ENCODE measurements at places on chromosomes 12 and 14. TPM values are rescaled to one million over a fixed set of nuclear protein-coding genes. Genes with fewer than 3 reads are reported as not detected.

- DNase-seq = no peak
These were observed 526 bp upstream of the MRPL42 start for GRCh38 chr12:93466625-93467350.

- no peak for DNase-seq
These were observed 90.2 kb downstream of the KDM2B start for GRCh38 chr12:121490401-121491281.

DNA sequence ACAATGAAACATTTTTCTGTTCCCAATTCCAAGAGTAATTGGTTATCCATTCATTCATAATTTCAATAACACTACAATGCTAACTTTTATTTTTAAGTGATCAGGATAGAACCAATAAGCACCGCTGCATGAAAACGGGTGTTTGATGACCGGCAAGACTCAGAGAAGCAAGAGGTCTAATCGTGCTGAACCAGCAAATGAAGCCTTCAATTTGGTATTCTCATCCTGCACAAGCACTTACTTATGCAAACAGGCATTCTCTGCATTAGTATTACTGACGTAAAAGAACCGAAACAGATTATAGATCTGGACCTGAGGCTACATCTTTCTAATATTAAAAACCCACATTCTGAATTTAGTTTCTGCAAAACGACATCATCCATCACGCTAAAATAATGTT is 67.7 kb downstream of the RBM19 start:
- DNase-seq = no peak

- peak; percentile 15 for DNase-seq
These were observed 75.2 kb downstream of the TNFAIP2 start for GRCh38 chr14:103198131-103199105.

GRCh38 chr12:1509413-1510052 is 84.8 kb downstream of the FBXL14 start:
- DNase-seq = no peak

DNA sequence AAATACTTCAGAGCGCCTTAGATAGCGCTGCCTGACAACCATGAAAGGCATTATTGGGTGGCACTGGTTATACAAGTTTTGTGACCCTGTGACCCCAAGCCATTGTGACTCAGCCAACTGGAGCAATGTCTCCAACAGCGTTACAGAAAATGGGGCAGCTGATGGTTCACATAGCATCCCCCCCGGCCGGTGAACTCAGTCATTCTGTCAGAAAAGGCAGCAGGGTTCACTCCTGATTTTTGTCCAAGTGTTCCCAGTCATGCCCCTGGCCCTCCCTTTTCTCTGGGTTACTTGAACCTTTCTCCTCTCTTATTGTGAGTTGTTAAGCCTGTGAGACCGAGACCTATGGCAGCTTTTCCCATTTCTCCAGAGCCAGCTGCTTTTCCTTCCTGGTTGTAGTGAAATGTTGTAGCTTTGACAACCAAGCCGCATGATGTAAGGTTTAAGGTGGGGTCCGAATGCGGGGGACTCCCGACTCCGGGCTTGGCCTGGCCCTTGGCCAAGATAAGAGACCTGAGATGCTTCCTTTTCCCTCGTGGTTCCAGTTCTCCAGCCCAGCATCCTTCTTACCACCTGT is 22.0 kb downstream of the CD9 start:
- no peak for DNase-seq

GRCh38 chr12:118318744-118319143 is 54.0 kb downstream of the TAOK3 start:
- no peak for DNase-seq

GRCh38 chr12:75874441-75874840 is 157.1 kb downstream of the PHLDA1 start:
- DNase-seq = no peak

TAS2R9 gene
- total RNA-seq = not detected

POTEM gene
- not detected for total RNA-seq

HHIPL1 gene
- total RNA-seq = 0.14 TPM
